ENCODE measurements at places on chromosomes 11 and 22.

- peak; percentile 79 for DNase-seq
These were observed 2.4 kb upstream of the MUC2 start for GRCh38 chr11:1072116-1072820.

GRCh38 chr11:94781837-94782236, 13.7 kb downstream of the AMOTL1 start:
- no peak for DNase-seq

DNA sequence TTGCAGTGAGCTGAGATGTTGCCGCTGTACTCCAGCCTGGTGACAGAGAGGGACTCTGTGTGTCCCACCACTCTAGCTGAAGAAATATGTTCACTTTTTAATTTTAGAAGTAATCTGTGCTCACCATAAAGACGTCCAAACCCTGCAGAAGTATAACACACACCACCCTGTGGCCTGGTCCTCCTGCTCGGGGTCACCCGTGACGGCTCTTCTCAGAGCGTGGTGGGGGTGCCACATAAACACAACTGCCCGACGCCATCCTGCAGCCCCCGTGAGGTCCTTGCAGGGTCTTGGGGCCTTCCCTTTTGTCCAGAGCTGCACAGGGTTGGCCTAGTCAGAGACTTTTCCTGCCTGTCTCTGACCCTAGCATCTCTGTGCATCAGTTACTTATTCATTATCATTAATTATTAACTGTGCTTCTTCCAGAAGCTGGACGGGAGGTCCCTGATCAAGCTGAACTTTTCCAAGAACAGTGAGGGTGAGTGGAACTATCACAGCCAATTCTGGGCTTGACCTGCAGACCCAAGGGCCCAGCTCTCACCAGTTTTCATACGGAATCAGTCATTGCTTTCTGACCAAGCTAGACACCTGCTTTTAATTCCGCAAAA, 8.9 kb downstream of the PPIL2 start:
- DNase-seq: no peak

DNA sequence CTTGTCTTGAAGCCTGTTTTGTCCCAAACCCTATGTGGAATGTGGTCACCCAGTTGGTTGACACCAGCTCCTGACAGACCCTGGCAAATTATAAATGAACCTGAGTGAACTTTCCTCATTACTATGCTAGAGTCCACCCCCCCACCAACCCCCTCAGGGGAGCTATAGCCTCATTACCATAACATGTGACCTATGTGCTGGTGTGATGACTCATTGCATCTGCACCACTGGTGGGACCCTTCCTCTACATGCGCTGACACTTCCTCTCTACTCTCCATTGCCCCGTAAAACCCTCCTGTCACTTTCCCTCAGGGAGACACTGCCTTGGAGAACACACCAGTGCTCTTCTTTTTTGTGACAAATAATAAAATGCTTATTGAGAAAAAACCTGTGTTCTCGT, 105.0 kb upstream of the SESN3 start:
- no peak for DNase-seq

DNA sequence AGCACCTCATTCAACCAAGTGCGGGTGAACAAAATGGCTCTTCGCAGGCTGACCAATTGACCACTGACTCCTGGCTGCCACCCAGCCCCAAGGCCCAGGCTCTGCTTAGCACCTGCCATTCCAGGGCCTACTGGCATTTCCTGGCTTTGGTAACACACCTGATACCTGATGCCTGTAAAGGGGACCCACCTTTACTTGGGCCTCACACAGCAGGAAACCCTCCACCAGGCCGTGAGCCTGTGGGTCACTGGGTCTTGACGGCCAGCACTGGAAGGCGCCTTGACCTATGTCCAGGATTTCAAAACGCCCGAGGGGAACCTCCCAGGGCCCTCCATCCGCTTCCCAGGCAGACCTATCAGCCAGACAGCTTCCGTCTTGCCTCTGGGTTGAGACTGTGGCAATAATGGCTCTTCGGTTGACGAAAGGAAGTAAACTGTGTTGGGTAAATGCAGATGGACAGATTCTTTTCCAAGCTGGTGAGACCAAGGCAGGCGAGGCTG, 16.8 kb upstream of the TMEM184B start:
- DNase-seq: no peak

DNA sequence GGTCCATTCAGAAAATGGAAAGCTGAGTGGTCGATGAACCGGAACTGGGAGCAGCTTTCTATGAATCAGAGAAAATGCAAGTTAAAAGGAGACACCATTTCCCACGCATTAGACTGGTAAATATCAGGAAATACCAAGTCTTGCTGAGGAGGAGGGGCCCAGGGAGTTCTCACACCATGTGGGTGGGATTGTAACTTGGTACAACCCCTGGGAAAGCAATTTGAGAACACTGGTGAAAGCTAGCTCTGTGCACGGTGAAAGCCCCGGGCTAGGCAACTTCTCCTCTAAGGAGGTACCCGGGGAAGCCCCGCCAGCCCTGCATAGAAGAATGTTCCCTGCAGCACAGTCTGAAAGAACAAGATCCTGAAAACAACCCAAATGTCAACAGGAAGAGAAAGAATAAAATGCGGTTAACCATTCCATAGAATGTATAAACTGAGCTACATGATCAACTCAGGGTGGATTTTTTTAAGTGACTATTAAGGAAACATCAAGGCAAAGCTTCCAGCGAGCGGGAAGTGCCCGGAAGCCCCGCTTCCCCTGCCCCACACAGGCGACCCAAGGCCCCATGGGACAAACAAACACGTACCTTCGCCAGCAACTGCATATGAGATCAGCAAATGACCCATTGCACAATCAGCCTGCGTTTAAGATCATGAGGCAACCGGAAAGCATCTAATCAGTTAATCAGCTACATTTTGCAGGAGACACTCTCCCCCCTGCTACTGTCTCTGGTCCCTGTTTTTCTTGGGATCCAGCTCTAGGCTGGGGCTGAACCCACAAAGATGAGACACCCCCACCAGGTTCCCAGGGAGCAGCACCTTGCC, 11.3 kb downstream of the SHANK2 start:
- peak; percentile 59 for DNase-seq

DNA sequence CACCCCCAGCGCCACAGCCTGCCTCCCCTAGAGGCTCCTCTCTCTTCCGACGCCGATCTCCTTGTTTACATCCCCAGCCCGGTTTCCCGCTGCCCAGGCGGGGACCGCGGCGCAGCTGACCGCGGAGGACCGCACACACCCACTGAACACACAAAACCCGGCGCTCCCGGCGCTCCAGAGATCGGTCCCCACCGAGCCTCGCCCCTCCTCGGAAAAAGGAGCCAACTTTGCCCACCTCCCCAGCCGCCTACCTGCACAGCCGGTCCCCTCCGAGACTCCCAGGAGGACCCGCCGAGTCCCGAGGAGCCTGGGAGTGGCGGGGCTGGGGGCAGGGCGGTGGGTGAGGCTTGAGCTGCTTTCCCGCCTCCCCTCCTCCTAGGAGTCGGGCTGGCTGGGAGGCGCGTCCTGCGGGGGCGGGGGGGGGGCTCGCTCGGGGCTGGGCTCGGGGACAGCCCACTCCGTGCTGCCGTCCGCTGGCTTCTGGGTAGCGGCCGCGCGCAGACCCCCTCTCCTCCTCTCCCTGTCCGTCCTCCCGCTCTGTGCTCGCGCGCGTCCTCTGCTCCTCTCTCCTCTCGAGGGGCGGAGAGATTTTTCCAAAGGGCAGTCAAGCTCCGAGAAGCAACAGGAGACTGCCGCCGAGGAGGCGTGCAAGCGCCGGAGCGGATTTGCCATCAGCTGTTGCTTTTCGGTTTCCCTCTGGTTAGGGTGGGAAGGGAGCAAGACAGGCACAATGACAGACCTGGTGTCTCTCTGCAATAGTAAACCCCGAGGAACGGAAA, at the start of gene FXYD6:
FXYD6 (minus strand) TSS at position 318 of the 779 bp plus-strand sequence. CDS start 33,882 bp downstream, outside the sequence.
- peak; percentile 81 for DNase-seq

- no peak for DNase-seq
These were observed 2.0 kb downstream of the NTM start for GRCh38 chr11:131372234-131372962.

DNA sequence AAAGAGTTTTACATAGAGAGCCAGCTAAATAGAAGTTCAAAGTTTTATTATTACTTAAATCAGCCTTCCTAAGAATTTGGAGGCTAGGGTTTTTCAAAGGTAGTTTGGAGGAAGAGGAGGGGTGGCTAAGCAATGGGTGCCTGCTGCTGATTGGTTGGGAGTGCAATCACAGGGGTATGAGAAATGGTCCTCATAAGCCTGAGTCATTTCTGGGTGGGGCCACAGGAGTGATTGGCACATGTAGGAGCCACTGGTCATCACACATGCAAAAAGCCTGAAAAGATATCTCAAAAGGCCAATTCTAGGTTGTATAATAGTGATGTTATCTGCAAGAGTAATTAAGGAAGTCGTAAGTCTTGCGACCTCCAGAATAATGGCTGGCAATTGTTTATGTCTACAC, 12.9 kb downstream of the OR51L1 start:
- no peak for DNase-seq

DNA sequence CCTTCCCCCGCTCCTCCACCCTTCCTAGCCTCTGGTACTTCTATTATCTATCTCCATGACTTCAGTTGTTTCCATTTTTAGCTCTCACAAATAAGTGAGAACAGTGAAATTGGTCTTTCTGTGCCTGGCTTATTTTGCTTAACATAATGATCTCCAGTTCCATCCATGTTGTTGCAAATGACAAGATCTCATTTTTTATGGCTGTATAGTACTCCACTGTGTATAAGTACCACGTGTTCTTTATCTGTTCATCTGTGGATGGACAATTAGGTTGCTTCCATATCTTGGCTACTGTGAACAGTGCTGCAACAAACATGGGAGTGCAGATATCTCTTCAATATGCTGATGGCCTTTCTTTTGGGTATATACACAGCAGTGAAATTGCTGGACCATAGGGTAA, 6.9 kb upstream of the ABCC8 start:
- no peak for DNase-seq

DNA sequence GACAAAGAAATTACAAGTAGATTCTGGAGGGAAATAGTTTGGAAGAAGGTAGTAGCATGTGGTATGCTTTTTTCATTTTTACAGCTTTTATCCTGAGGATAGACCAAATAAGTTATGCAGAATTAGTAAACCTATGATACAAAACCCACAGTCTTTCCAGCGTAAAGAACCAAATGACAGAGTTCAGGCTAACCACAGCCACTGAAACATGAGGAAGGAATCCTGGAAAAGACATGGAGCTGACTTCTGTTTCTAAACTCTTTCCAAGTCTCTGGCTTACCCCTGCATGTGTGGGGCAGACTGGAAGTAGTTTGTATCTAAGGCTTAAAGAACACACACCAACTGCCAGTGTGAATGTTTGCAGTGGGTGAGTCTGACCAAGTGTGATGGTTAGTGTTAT, 258.4 kb upstream of the TENM4 start:
- DNase-seq: no peak

GRCh38 chr11:78220218-78221157, 31.8 kb downstream of the USP35 start:
- no peak for DNase-seq

- no peak for DNase-seq
These were observed 19.0 kb upstream of the TTLL12 start for GRCh38 chr22:43205748-43206508.

DNA sequence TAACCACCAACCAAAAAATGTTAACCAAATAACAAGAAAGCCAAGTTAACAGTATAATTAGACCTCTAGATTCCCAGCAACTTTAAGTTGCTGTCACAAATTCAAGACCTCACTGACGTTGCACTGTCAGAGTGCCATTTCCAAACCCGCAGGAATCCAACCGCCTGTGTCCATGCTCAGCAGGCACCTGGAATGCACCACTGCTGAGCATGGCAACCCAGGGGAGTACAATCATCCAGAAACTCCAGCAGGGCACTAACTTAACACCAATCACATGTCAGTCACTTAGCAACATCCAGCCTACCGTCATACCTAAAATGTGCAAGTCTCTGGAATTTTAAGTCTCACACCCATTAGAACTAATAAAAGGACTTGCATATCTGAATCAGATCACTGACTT, 48.8 kb downstream of the SMCO4 start:
- no peak for DNase-seq

DNA sequence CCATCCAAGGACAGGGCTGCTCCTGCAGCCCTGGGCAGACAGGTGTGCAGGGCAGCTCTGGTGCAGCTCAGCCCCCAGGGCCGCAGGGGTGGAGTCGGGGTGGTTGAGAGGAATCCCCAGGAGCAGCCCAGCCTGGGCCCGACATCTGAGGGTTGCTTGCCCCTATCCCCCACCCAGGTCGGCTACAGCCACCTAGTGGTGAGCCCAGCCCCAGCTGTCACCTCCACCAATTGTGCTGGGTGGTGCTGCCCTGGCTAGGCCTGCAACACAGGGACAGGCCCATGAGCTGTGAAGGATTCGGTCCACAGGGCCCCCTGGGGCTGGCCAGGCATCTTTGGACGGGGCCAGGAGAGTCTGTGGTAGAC, 29.6 kb downstream of the RTN4R start:
- peak; percentile 89 for DNase-seq

DNA sequence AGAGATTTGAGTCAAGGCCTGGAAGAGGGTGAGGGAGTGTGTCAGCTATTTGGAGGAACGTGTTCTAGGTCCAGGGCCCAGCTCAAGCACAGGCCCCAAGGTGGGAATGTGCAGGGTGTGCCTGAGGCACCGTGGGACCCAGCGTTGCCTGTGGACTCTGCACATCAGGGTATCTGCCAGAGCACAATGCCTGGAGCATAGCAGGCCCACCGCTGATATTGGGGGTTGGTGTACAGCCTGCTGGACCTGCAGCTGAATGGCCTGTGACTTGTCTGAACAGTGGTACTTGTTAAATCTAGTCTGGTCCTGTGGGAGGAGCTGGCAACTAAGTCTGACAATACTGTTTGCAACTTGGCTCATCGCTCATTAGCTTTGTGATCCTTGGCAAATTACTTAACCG, 131.7 kb downstream of the GRIK4 start:
- DNase-seq: peak; percentile 56

DNA sequence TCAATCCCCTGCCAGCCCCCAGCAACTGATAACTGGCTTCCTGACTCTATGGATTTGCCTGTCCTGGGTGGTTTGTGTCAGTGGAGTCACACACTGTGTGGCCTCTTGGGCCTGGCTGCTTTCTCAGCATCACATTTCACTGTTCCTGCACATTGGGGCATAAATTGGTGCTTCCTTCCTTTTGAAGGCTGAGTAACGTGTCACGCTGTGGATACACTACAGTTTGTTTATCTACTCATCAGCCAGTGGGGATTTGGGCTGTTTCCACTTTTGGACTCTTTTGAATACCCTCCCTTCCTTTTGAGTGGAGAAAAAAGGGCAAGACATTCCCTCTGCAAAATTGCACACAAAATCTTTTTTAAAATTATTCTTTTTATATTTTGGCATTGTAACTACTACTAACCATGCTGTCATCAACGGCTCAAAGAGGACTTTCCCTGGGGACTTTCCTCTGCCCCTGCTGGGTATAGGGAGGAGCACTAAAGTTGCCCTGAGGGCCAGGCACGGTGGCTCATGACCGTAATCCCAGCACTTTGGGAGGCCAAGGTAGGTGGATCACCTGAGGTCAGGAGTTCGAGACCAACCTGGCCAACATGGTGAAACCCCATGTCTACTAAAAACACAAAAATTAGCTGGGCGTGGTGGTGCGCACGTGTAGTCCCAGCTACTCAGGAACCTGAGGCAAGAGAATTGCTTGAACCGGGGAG, 7.8 kb upstream of the CELSR1 start:
- peak; percentile 11 for DNase-seq

GRCh38 chr11:66011785-66012303, at the start of gene CST6:
Gene CST6, plus strand, starts transcription at chr11:66012008. Its CDS starts 37 bp downstream, at chr11:66012045.
- no peak for DNase-seq

Data from spleen (tissue), 13 donors.